ENCODE measurements at places on chromosomes 4 and X.

DNA sequence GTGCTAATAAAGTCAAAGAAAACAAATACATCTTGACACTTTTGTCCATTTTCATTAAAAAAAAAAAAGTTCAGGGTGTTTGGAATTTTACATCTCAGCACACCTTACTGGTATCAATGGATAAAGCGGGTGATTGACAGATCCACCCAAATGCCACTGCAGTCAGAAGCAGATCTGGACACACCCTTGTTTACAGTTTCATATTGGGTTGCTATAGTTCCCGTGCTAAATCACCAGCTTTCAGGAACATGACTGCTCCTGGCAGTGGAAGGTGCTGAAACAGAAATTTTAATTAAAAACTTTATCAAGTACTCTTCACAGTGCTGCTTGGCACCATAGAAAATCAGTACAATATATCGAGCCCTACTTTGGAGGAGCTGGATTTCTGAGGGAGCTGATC is 116.3 kb downstream of the STOX2 start:
- DNase-seq = no peak

DNA sequence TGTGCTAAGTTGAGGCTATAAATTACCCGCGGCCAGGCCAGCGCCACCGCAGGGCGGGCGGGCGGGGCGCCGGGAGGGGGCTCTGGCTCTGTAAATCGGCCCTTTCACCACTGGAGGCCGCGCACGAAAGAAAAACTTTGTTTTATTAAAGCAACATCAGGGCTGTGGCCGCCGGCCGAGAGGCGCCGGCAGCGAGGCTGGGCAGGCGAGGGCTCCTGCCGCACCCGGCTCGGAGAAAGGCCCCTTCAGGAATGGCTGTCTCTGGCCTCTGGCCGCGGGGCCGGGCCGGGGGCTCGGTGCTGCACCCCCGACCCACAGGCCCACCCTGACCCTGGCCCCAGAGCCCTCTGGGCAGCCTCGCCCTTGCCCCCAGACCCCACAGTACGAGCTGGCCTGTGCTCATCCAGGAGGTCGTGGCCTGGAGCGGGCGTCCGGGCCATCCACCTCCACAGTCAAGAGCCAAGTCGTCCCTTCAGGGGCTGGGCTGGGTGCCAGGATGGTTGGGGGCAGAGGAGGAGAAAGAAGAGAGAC is 29.5 kb upstream of the FGFR3 start:
- DNase-seq = no peak

- no peak for DNase-seq
Measured at GRCh38 chr4:142278171-142278570, 567.9 kb downstream of the INPP4B start.

DNA sequence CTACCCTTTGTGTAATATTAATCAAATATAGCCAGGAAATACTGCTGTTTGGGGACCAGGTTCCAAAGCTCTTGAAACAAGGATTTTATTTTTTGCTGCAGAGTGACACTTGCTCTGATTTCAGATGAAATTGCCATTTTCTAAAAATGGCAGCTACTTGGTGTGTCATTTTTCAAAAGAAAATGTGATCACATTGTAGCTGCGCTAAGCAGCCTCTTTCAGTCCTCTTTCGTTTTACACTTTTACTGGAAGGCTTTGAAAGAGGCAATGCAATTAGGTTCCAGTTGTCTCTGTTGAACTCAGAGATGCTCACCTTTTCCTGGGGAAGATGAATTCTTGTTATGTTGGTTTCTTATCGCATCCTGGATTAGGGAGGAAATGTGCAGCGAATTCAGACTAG is 85.1 kb downstream of the CT47B1 start:
- no peak for DNase-seq

DNA sequence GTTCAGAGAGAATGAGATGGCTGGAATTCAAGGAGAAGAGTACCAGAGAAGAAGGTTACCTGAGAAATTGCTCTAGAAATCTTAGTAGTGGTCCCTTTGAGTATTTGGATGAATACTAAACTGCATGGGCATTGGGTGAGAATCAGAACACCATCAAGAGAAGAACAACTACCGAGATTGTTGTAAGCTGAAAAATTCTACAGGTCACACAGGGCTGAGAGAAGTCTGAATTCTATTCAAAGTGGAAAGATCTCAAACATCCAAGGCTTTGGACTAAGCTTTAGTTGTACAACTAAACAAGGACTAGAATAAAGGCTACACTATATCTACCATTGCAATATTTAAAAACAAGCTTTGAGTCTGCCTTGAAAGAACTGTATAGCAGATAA is 40.8 kb downstream of the LRBA start:
- no peak for DNase-seq
